GM12878 (cell line): ENCODE measurements at places on chromosomes 3 and 15. TPM values are rescaled to one million over a fixed set of nuclear protein-coding genes. Genes with fewer than 3 reads are reported as not detected.

The TERC gene
- total RNA-seq, result 11.1 and 13.7 TPM in 2 replicates

The THRB gene
- 0.05 TPM in 1 of 2 replicates, not detected in the other for total RNA-seq

The CCDC13 gene
- total RNA-seq, result 0.16 TPM in 1 of 2 replicates, not detected in the other

The GOLGA8Q gene
- total RNA-seq, result not detected in 2 replicates

The SLC9C1 gene
- not detected in 2 replicates for total RNA-seq

The TGM5 gene
- total RNA-seq, result 4.4 and 5.6 TPM in 2 replicates

The CDHR4 gene
- total RNA-seq, result not detected in 2 replicates

The IL5RA gene
- total RNA-seq, result 0.19 TPM in 1 of 2 replicates, not detected in the other

The TMEM207 gene
- total RNA-seq, result not detected in 2 replicates

The HTR3E gene
- not detected in 2 replicates for total RNA-seq

The ANKDD1A gene
- total RNA-seq, result 4.4 and 4.5 TPM in 2 replicates

The BFSP2 gene
- total RNA-seq, result 7.1 and 8.3 TPM in 2 replicates

The TM2D3 gene
- total RNA-seq, result 27.9 and 28.7 TPM in 2 replicates

The UNC13C gene
- 17.7 and 18.0 TPM in 2 replicates for total RNA-seq

The SUSD5 gene
- total RNA-seq, result 0.05 TPM in 1 of 2 replicates, not detected in the other

The COL6A5 gene
- not detected in 2 replicates for total RNA-seq

The GOLGA8H gene
- 0.23 and 0.35 TPM in 2 replicates for total RNA-seq

The PRSS50 gene
- total RNA-seq, result not detected in 2 replicates

The DZIP1L gene
- total RNA-seq, result not detected in 2 replicates

The PPP1R14D gene
- not detected in 2 replicates for total RNA-seq

The ZMYND10 gene
- total RNA-seq, result 0.45 and 0.80 TPM in 2 replicates

The UCN2 gene
- not detected in 2 replicates for total RNA-seq

The SNTN gene
- total RNA-seq, result not detected in 2 replicates

The HMCES gene
- 25.5 and 33.4 TPM in 2 replicates for total RNA-seq

The SLC22A14 gene
- not detected in 2 replicates for total RNA-seq

The ANKUB1 gene
- not detected in 2 replicates for total RNA-seq

The TEX55 gene
- total RNA-seq, result not detected in 2 replicates

The AQP9 gene
- total RNA-seq, result 0.37 and 0.41 TPM in 2 replicates

The HAPLN3 gene
- 2.9 and 3.1 TPM in 2 replicates for total RNA-seq

The MST1 gene
- total RNA-seq, result 14.1 TPM in 2 replicates

The HESX1 gene
- 2.7 and 3.1 TPM in 2 replicates for total RNA-seq

The CPLX3 gene
- not detected in 2 replicates for total RNA-seq

The LRRIQ4 gene
- 0.15 and 0.21 TPM in 2 replicates for total RNA-seq

The WDR49 gene
- 0.15 TPM in 1 of 2 replicates, not detected in the other for total RNA-seq

The DPPA4 gene
- 0.40 and 0.90 TPM in 2 replicates for total RNA-seq

The CFAP44 gene
- total RNA-seq, result 2.6 and 5.7 TPM in 2 replicates

The PLCB2 gene
- 33.8 and 39.4 TPM in 2 replicates for total RNA-seq

The EOMES gene
- 5.5 and 6.1 TPM in 2 replicates for total RNA-seq

The IL17RE gene
- total RNA-seq, result 0.37 and 0.51 TPM in 2 replicates

The SERPINI2 gene
- total RNA-seq, result 0.19 and 0.33 TPM in 2 replicates

The CCDC39 gene
- total RNA-seq, result 0.43 and 0.44 TPM in 2 replicates

The CCDC54 gene
- not detected in 2 replicates for total RNA-seq
